Activated effector memory CD4-positive, alpha-beta T cell treated with Interleukin-2 at 50 U/mL for 16 hours (primary cell): ENCODE measurements at places on chromosomes 5 and 9.

DNA sequence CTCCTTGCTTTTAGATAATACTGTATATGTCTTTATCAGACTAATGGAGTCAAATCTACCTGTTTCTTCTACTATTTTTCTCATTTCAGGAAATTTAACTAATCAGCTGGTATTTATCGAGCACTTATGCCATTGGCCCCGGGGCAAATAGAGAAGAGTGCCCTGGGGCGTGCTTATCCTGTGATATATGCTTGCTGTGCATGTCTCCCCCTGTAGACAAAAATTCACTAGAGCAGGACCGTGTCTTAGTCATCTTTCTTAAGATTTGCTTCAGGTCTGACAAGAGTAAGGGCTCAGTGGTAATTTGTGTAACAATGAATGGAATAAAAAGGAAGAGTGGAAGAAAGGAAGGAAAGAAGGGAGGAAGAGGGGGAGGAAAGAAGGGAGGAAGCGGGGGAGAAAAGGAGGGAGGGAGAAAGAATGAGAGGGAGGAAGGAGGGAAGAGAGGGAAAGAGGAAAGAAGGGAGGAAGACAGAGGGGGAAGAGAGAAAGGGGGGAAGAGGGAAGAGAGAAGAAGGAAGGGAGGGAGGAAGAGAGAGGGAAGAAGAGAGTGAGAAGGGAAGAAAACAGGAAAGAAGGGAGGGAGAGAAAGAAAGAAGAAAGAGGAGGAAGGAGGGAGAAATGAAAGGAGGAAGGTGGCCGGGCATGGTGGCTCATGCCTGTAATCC is 295.7 kb upstream of the PANK3 start:
- no peak for DNase-seq

- DNase-seq: no peak
Measured at GRCh38 chr9:15927161-15927560, 374.3 kb downstream of the CCDC171 start.

DNA sequence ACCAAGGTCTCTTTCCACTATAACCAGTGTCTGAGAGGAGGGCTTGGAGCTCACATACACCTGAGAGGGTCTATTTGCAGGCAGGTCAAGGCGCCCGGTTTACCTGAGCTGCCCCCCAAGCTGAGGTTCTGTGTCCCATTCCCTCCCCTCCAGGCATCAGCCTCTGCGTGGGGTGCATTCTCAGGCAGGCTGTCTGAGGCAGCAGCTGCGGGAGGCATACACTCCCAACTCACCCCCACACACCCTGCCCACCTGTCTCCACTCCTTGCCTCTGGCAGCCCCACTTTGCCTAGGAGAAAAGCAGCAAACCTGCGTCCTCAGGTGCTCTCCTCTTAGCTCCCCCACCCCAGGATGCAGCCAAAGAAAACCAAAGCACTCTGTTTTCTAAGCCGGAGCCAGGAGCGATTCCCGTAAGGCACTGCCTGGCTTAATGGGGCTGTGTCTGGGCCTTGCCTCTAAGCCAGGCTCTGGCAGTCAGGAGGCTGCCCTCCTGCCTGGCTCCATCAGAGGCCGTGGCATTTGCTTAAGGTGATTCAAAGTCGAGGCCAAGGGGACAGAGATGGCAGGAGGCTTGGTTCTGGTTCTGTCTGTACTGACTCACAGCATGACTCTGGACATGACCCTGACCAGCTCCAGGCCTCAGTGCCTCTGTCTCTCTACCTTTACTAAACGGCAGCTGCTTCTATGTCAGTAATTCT is 139.2 kb upstream of the TRIM32 start:
- DNase-seq: no peak

DNA sequence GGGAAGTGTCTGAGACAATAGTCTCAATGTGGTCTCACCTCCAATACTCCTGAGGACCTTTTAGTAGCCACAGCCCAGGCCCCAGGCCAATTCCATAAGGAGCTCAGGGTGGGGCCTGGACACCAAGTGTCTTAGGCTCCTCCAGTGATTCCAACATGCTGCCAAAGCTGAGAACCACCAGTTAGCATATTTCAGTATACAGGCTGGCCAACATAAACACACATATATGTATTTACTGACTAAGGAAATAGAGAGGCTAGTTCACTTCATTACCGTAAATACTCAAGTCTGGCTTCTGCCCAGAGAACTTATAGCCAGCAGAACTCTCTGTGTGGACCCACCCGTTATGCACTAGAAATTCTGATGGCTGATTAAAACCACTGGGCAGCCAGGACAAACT is 24.1 kb downstream of the S1PR3 start:
- no peak for DNase-seq

GRCh38 chr9:134551176-134551575 is 90.4 kb upstream of the COL5A1 start:
- no peak for DNase-seq

- peak; percentile 63 for DNase-seq
Measured at GRCh38 chr9:126705767-126706697, 92.3 kb downstream of the LMX1B start.

DNA sequence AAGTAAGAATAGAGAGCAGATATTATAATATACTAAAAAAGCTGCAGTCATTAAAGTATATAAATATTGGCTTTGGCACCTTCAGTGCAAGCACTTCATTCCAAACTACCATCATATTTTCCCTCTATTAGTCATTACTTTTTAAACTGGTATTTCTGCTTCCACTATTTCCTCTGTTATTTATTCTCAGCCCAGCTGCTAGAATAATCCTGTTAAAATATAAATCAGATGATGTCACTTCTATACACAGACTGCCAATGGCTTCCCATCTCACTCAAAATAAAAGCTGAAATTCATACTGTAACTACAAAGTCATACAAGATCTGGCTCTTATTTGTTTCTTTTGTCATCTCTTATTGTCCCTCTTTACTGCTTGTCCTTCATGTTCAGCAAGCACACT is 432.9 kb downstream of the TLE4 start:
- no peak for DNase-seq
